ENCODE measurements at places on chromosomes 6 and 20. TPM values are rescaled to one million over a fixed set of nuclear protein-coding genes. Genes with fewer than 3 reads are reported as not detected.

- peak overlapping the region; percentile 84 for H3K27ac ChIP-seq
- no peaks in the 10 kb centered on the region for H3K27me3 ChIP-seq
- no peak overlapping the region for H3K4me3 ChIP-seq
- H3K4me1 ChIP-seq: peaks cover 18% of the 10 kb centered on the region
- H3K36me3 ChIP-seq: no peaks in the 10 kb centered on the region
Measured at GRCh38 chr6:1709234-1709641, 99.5 kb downstream of the FOXC1 start.

GRCh38 chr6:144250276-144250675, 34.9 kb upstream of the UTRN start:
- no peak overlapping the region for H3K4me3 ChIP-seq
- no peak overlapping the region for H3K27ac ChIP-seq
- DNase-seq: no peak

COL21A1 gene
- 0.03 TPM for polyA plus RNA-seq

OPRL1 gene
- 8.8 TPM for polyA plus RNA-seq

NOX3 gene
- not detected for polyA plus RNA-seq

ZBTB46 gene
- 0.37 TPM for polyA plus RNA-seq

Measured in CD14-positive monocyte (primary cell).